Fibroblast of lung (primary cell): ENCODE measurements at places on chromosomes 16 and 17. TPM values are rescaled to one million over a fixed set of nuclear protein-coding genes. Genes with fewer than 3 reads are reported as not detected.

ULK2 gene
- total RNA-seq, result 46.1 and 46.5 TPM in 2 replicates

SMIM5 gene
- under 0.01 and 0.17 TPM in 2 replicates for total RNA-seq

NXPH3 gene
- 0.66 and 0.77 TPM in 2 replicates for total RNA-seq

GRCh38 chr17:32773856-32774694, 102.8 kb downstream of the MYO1D start:
- DNase-seq, result no peak

- DNase-seq, result no peak
Observed at GRCh38 chr16:49635591-49636581, 220.0 kb downstream of the ZNF423 start.

GRCh38 chr17:17391668-17392370, 85.0 kb upstream of the MED9 start:
- DNase-seq, result no peak

GRCh38 chr17:37368577-37368976, 7.2 kb upstream of the C17orf78 start:
- peak; percentile 58 for DNase-seq

DNA sequence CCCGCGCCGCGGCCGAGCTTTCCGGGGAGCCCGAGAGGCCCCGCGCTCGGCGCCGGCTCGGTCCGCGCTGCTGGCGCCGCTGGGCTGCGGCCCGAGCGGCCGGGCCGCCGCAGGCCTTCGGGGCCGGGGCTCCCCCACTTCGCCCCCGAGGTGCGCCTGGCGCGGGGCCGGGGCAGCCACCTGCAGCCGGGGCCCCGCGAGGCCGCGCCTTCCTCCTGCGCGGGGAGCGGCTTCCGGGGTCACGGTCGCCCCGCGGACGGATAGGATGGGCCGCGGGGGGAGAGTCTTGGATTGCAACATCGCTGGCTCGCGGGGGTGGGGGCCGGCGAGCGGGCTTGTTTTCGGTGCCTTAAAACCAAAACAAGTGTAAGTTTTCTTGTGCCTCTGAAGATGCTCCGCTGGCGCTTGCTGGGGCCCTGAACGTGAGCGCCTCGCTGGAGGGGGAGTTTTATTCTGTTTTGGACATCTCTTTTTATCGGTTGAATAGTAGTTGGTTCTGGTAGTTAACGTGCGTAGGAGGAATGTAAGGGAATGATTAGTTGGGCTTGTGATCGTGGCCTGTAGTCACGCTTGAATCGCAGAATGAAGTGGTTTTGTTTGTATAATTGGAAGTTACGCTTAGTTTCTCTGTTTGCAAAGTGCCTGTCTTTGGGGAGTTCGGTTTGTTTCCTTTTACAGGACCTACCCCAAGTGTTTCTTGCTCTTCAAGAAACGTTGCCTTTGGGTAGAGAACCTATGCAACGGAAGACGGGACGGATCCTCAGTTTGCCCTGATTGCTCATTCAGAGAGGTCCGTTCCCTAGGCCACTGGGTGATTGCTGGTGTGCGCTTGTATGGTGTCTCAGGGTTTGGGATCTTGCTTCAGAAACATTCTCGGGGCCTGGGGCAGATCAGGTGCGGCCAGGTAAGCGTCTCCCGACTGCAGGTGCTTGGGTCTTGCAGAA, 724 bp downstream of the UBE2I start:
- peak; percentile 47 for DNase-seq

- no peak for DNase-seq
Observed at GRCh38 chr16:89096768-89097391, 3.2 kb downstream of the ACSF3 start.

DNA sequence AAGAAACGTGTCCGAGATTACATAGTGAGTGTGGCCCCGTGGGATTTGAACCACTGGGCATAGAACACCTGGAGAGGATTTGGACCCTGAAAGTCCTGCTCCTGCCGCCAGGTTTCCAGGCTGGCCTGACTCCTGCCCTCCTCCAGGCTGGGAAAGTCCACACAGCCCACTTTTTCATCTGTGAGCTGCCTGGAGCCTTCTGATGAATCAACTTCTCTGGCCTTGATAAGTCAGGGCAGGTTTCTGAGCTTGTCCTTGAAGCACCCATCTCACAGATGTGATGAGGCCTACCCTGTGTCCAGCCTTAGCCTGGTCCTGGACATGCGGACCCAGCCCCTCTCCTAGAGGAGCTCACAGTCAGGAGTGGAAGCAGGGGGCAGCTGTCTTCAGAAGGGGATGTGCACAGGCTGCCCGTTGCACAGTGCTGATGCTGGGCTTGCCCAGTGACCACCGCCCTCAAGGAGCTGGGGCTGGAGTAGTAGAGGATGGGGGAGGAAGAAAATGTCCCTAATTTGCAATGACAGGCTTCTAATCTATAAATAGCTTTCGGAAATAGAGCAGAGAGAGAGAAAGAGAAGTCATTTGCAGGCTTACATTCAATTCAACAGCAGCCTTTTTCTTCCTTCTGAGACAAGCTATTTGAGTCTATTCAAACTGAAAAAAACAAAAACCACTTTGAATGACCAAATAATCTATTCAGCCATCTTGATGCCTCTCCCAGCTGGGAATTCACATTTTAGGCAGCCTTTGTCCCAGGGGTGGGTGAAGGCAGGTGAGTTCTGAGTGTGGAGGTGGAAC, 73.5 kb upstream of the DNAJA2 start:
- DNase-seq, result no peak

GRCh38 chr17:79600681-79601131, 10.1 kb downstream of the RBFOX3 start:
- no peak for DNase-seq

GRCh38 chr17:12736526-12736925, 52.8 kb upstream of the ARHGAP44 start:
- no peak for DNase-seq

DNA sequence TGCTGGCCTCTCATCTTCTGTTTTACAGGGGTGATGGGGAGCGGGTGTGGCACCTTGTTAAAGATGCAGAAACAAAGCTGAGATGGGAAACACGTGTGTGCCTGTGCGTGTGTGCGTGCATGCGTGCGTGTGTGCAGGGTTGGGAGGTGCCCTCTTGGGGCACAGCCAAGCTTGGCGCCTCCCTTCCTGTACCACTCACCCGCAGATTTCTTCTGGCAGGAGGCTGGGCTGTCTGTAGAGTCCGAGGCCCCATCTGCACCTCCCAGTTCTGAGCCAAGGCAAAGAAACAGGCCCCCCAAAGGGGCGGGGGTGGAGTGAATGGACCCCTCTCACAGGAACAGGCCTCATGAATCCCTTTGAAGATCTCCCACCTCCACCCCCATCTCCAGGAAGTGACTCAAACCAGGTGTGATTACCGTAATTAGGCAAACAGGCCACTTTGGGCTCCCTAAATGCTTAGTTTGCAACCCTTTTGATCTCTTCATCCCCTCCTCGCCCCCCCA, 20.9 kb downstream of the TNS4 start:
- no peak for DNase-seq
